H4 (cell line): ENCODE measurements at places on chromosomes 11 and 22. TPM values are rescaled to one million over a fixed set of nuclear protein-coding genes. Genes with fewer than 3 reads are reported as not detected.
A peak's percentile ranks its signal among the peaks of the same experiment; 100 is the strongest.

- no peak for DNase-seq
These were observed 219.9 kb downstream of the HIPK3 start for GRCh38 chr11:33476945-33477606.

GRCh38 chr11:43493431-43493830 lies 134.7 kb downstream of the TTC17 start:
- DNase-seq = no peak

DNA sequence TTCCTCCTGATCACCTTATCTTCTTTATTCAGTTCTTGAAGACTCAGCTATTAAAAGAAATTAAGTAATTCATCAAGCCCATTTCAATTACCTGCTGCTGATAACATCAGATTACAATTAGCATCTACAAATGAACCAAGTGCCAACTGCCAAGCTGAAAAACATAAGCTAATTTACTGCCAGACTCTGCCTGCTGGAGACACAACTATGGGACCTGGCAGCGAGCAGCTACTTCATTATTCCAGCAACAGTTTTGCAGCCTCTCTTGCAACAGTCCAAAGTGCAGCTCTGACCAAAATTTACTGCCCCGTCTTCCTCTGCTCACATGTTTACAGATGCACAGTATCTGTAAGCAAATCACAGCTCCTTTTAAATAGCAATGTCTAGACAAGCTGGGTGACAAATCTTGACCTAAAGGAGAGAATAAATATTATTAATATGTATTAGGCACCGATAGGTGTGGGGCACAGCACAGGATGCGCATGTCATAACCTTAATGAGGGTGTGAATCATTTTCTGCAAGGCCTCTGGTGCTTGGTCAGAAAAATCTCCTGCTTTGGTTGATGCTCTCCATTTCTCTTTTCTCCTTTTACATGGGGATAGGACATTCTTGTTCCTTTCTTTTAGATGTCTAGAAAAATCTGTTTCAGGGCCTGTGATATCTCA lies 232.2 kb upstream of the PITPNB start:
- no peak for DNase-seq

DNA sequence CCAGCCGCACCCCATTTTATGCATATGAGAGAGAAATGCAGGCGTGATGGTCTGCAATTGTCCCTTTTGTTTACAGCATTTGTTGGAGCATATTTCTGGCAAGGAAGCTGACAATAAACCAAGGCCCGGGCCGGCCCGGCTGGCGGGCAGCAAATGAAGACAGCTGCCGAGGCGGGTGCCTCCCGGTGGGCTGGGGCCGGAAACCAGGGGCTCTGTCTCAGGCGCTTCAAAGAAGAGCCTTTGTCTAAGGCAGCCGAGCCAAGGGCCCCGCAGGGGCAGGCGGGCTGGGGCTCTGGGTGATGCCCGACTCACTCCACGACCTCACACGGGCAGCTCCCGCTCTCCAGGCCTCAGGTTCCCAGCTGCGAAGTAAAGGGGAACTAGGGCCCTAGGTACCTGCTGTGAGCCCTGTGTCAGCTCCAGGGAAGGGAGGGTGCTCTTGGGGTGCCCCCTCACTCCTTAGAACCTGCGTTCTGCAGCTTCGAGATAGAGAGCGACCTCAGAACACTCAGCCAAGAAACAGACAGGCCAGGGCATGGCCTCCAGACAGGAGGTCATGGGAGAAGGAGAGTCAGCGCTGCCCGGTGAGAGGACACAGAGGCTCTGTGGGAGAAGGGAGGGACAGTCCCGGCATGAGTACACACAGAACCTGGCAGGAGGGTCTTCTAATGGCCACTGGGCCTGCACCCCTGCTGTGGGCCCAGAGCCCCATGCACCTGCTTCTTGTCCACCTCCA lies 2.4 kb downstream of the LINC01488 start:
- no peak for DNase-seq

DNA sequence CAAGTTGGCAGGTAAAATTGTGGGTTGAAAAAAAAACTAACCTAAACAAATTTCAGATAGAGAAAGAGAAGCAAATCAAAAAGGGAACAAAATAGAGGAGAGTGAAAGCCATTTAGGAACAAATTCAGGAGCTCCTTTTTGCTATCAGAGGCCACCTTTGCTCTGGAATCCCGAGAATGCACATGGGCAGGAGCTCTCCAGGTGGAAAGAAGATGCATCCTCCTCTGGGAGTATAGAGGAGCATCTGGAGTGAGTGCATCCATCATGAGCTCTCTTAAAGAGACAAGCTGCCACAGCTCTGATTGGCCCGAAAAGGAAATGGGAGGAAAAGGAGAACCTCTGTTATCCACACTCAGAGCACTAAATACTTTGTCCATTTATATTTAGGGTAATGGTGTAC lies 26.3 kb downstream of the MRGPRX1 start:
- DNase-seq = no peak

- no peak for DNase-seq
These were observed 53.5 kb downstream of the OTOG start for GRCh38 chr11:17600316-17601255.

The OR51B4 gene
- 1.1 and 6.9 TPM in 2 replicates for total RNA-seq

- DNase-seq = no peak
These were observed 53.8 kb upstream of the ME3 start for GRCh38 chr11:86726118-86726753.

DNA sequence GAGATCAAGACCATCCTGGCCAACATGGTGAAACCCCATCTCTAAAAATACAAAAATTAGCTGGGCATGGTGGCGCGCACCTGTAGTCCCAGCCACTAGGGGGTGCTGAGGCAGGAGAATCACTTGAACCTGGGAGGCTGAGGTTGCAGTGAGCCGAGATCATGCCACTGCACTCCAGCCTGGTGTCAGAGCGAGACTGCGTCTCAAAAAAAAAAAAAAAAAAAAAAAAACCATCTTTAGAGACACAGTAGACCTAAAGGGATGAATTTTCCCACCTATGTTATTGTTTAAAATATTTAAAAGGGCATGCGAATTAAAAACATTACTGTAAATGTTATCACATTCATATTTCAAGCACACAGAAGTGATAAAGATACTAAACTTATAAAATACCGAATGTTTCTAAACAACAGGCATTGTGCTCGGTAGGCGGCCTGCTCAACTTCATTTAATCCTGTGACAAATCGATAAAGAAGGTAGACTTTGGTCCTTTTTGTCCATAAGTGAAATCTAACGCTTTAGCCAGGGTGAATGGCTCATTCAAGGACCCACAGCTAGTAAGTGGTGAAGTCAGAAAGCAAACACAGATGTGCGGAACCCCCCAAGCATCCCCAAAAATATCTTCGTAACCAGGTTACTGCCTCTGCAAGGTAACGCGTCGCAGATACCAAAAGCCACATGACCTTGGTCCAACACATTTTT lies 16.1 kb downstream of the NCAPD3 start:
- no peak for DNase-seq

The SPTBN2 gene
- 12.7 and 24.8 TPM in 2 replicates for total RNA-seq

- peak; percentile 62 for DNase-seq
These were observed 2.9 kb upstream of the CYP2R1 start for GRCh38 chr11:14894657-14895598.

GRCh38 chr11:409600-410483 lies 5.0 kb downstream of the SIGIRR start:
- no peak for DNase-seq
